BJ (cell line): ENCODE measurements at places on chromosomes 7 and 10.

DNA sequence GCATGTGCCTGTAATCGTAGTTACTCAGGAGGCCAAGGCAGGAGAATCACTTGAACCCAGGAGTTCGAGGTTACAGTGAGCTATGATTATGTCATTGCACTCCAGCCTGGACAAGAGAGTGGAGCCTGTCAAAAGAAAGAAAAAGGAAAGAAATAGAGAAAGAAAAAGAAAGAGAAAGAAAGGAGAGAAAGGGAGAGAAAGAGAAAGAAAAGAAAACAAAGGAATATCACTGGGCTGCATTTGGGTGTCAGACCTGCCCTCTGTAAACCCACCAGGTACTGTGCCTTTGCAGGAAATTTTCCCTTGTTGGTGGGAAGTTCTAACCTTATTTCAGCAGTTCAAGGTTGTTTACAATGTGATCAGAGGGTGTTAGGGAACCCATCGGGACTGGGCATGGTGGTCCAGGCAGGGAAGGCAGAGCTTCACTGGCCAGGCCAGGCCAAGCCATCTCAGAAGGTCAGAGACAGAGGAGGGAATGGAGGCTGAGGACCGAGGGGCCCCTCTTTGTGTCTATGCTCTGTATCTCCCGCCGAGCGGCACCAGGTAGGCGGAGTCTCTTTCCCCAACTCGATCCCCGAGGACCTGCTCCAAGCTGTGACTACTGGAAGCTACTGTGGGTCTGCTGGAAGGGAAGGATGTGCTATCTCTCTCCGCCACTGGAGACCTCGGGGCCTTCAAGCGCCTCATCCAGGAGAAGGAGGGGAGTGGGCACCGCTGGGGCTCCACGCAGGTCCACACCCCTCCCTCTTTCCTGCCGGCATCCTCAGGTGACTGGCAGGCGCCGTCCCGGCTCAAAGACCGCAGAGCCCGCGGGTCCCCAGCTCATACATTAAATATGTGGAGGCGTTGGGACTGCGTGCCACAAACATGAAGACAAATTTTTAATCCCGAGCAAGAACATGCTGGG is 15.2 kb upstream of the KAZALD1 start:
- no peak for DNase-seq

GRCh38 chr7:140679186-140679585 is 6.4 kb downstream of the ADCK2 start:
- DNase-seq: no peak

- no peak for DNase-seq
Measured at GRCh38 chr7:90552521-90552920, 43.6 kb upstream of the CDK14 start.

GRCh38 chr10:70498970-70499835 is 20.6 kb downstream of the PALD1 start:
- no peak for DNase-seq

- DNase-seq: no peak
Measured at GRCh38 chr10:122373721-122374120, 787 bp upstream of the PLEKHA1 start.

DNA sequence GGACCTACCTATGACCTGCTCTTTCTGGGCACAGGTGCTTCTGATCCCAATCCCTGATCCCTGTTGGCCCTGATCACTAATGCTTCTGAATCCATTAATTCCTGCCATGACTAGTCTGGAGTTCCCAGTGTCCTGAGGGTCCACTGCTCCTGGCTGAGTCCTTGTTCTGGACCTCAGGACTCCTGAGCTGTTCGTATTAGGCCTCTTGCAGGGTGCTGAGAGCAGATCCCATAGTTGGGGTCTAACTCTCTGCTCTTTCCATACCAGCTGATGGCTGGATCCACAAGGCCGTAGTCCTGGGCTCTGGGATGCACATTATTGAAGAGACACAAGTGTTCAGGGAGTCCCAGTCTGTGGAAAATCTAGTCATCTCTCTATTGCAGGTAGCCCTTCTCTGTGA is 7.0 kb downstream of the MRPL43 start:
- DNase-seq: no peak

DNA sequence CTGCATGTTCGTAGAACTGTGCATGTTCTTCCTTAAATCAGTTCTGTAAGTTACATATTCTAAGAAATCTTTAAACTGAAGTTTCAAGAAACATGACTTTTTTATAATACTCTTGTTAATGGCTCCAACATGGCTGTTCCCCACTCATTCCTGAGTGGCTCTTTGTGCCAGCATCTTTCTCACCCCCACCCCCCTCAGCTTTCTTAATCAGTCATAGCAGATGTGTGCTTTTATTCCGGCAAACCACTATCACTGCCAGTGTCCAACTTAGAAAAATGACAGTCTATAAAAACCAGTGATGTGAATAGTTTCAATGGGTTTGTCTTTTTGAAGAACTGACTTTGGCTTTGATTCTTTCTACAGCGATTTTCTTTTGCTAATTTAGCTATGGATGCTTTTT is 37.6 kb downstream of the PITRM1 start:
- DNase-seq: no peak

- no peak for DNase-seq
Measured at GRCh38 chr10:6400821-6401465, 179.1 kb downstream of the PRKCQ start.

DNA sequence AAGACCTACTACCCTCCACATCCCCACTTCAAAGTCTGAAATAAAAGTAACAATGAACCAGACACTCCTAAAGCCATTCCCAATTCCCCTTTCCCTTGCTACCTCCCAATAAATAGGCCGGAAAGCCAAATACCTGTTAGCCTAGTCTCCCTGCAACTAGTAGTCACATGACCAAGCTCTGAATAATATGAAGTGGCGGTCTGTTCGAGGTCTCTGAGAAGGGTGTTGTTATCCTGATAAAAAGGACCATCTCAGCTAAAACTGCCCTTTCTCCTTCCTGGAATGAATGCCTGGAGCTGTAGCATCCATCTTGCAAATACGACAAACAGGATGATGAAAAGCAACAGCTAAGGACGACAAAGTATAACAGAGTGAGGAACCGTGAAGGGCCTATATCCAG is 6.0 kb downstream of the KIF5B start:
- DNase-seq: no peak

DNA sequence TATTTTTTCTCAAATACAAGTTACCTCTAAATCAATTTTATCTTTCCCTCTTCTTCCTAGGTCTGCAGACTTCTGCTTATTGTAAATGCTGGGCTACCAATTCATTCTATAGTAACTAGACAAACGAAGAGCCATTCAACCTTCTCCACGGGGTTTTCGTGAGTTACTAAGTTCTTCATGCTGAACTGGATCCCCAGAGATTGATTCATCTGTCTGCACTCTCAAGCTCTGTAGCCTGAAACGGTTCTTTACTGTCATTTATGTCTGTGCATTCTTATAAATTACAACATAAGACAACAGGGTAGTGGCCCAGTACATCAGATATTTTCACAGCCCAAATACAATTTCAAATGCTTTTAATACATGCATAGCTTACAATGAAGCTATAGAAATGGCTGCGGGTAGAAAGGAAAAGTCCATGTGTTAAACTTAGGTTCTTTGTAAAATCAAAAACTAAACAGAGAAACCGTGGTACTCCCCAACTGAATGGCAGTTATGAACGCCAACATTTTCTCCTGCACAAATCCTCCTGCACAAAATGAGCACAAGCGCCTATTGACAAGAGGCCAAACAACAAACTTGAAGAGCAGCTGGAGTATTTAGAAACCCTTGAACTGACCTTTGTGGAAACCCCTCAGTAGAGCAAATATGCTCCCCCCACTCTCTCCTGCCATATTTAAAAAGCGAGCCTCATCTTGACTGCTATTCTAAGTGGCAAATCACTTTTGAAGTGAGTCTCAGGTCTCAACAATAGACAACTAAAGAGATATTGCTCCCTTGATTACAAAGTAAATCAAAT is 20.7 kb downstream of the LAMB1 start:
- no peak for DNase-seq

DNA sequence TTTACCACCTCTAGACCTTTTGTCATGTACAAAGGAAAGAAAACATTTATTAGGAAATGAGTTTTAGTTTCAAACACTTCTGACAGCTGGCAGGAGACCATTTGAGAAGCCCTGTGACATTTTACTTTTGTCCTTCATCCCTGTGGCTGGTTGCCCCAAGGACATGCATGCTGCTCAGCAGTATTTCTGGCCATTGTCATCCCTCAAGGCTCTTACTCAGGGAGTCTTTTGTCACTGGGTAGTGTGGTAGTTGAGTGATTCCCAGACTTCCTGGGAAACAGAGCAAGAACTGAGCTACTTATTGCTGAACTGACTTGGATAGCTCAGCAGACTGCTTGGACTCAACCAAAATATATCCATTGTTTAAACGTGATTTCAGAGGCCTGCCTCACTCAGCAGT is 142.8 kb downstream of the LRRC4 start:
- no peak for DNase-seq

GRCh38 chr10:120684226-120684625 is 166.9 kb upstream of the WDR11 start:
- no peak for DNase-seq

- DNase-seq: no peak
Measured at GRCh38 chr7:109635374-109635773, 1065.7 kb downstream of the DNAJB9 start.

DNA sequence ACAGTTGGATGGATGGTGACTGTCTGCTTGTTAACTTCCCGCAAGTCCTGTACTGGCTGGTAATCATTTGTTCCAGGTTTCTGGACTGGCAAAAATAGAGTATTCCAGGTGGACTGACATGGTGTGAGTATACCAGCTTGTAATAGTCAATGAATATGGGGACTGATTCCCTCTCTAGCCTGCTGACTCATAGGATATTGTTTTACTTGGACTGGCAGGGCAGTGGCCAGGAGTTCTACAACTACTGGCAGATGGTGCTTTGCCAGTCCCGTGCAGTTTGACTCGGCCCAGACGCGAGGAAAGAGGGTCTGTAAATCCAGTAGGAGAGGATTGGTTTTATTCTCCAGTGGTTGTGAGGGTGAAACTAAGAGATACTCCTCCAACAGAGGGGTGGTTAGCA is 78.0 kb downstream of the PRR15 start:
- no peak for DNase-seq

DNA sequence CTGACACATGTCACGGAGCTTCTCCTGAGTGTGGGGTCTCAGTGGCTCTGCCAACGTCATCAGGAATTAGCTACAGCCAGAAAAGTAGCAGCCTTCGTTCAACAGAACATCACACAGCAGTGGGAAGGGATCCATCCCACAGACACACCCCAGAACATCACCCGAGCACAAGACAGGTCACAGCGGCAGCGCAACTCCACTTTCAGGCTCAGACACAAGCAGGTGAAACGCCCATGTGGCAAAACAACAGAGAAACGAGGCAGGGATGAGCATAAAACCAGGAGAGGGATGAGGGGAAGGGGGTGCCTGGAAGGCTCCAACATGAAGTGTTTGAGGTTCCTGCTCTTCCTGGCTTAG is 44.8 kb downstream of the CAMK2B start:
- no peak for DNase-seq

- no peak for DNase-seq
Measured at GRCh38 chr10:124299696-124300095, 119.0 kb downstream of the OAT start.

DNA sequence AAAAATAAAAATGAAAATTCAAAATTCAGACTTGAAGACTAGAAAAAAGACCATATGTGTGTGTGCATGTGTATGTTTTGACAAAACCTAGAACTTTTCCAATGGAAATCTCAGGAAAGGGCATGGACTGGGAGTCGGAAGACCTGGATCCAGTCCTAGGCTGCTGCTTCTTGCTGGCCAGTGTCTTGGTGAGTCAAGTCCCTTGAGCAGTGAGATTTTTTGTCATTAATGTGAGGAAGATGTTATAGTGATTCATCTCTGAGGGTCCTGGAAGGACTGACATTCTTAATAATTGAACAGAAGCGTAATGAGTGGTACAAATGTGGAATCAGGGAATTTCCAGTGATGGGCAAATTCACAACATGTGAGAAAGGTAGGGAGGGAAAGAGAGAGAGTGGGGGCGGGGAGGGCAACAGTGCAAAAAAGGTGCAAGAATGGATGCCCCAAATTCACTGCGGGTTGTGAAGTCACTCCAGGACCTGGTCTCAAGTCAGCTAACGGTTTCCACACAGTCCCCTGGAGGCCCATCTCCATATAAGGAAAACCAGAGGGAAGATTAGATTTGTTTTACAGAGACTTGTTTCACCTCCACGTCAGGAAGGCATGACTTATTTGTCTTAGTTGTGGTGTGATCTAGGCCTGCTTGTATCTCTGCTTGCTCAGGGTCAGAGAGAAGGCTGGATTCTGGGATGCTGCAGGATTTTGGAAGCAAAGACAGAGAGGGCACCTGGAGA is 201.7 kb downstream of the BUB3 start:
- DNase-seq: no peak

DNA sequence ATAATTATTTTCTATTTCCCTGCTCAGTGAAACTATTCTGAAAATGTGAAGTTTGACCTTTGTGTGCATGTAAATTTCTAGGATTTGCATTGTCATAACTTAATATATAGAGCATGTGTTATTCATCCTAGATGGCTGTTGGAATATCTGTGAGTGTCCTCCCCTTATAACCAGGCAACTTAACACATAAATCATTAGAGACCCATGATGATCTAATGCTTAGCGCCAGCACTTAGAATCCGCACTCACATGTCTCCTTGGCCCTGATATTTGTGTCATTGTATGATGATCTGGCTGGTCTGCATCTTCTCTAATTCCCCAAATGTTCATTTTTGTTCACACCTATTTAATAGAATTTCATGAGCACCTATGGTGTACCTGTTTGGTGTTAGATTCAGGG is 1354.5 kb downstream of the XPNPEP1 start:
- no peak for DNase-seq

- DNase-seq: no peak
Measured at GRCh38 chr7:139232377-139232717, 1.3 kb downstream of the UBN2 start.

GRCh38 chr10:9545073-9545472 is 1472.6 kb upstream of the CELF2 start:
- no peak for DNase-seq

GRCh38 chr7:82714883-82715282 is 271.3 kb upstream of the CACNA2D1 start:
- DNase-seq: no peak

GRCh38 chr7:47792521-47793121 is 155.6 kb downstream of the PKD1L1 start:
- DNase-seq: no peak

DNA sequence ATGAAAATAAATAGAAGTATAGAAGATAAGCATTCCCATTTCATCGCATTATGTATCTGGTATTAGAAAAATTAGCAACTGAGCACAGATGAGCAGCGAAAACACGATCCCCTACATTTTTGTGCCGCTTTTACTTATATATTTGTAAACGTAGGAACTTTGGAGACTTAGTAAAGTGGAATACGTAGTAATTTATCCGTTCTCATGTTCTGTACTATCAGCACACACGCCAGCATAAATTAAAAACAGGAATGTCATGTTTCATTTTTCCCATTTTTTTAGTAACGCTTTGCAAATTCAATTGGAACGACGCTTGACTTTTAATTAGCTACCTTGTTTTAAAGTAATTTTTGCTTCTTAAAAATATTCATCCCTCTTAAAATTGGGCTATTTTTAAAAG is 2.4 kb downstream of the ZNRF2 start:
- no peak for DNase-seq

GRCh38 chr10:61142987-61143386 is 199.0 kb upstream of the RHOBTB1 start:
- no peak for DNase-seq
